NCI-H1092 (cell line): ENCODE measurements at places on chromosomes 7 and 10.

DNA sequence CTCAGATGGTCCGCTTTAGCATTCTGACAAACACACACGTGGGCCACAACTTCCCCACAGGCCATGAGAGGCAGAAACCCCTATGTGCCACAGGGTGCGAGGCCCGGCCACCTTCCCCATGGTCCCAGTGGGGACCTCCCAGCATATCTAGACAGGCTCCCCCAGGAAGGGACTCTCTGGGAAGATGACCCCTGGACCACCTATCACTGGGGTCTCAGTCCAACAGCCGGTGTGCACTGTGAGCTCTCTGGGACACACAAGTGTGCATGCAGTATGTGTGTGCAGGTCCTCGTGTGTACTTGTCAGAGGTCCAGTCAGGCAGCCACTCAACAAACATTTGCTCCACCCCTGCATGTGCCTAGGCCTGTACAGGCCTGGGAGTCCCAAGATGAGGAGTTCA is 18.7 kb downstream of the GRID1 start:
- DNase-seq, result no peak

DNA sequence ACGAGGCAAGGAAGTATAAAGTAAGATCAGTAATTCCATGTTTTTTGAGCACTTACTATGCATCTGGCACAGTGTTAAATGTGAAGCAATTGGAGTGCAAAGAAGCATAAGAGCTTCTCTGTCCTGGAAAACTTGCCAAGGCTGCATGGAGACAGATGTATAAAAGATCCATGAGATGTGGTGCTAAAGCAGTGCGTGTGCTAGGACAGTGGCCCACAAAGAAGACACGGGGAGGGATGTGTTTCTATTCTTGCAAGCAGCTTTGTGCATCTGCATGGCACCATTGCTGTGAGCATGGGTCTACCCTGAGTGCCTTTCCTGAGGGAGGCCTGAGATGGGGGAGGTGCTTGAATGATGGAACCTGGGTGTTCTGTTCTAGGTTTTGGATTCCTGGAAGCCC is 5.1 kb upstream of the CDHR3 start:
- DNase-seq, result no peak

DNA sequence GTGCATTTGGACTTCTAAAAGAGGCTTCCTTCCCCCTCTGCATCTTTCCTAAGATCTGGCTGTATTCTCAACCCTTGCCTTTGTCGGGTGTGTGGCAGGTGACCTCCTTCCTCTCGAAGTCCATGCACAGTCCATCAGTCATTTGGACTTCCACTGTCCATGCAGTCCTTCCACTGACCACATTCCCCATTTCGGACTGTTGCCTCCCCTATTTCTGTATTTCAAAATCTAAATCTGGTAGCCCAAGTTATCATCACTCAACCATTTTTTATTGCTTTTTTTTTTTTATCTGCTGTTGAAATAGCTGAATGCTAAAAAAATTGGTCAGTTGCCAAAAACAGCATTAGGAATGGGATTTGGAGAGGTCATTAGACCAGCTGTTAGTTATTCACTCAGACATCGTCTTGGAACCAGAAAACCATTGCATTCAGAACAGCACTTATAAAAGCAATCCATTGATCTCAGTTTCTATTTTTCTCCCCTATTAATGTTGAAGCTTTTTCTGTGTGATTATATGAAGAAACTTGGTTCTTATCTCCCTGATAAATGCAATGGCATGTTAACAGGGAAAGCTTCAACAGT is 575.6 kb downstream of the KIF20B start:
- DNase-seq, result peak; percentile 5

DNA sequence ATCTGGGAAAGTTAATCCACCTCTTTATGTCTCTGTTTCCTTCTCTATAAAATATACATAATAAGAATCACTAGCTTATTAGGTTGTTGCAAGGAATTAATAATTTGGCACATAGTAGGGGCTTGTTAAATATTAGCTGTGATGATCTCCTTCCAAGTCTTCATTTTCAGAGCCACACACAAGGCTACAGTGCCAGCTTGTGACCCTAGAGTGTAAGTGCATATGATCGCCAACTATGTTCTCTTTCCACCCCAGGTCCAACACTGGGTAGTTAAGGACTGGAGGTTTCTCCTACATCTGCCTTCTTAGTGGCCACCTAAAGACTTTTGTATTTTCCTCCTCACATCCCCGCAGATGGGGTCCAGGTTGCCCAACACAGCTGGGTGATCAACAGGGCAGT is 17.9 kb upstream of the ACSM6 start:
- no peak for DNase-seq

DNA sequence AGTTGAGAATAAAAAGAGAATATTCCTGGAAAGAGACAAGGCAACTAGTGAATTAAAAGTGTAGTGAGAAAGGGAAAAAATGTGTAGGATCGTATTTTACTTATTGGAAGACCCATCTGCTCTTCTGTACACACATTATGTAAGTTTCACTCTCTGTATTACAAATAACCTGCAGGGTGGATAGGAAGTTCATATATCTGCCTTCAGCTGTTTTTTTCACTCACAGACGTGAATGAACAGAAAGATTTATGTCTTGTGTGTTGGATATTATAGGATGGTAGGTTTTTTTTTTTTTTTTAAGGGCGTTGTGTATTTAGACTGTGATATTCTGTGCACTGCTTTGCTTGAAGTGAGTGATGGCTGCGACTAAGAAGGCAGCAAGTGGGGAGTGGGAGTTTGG is 266.5 kb downstream of the AUTS2 start:
- no peak for DNase-seq

DNA sequence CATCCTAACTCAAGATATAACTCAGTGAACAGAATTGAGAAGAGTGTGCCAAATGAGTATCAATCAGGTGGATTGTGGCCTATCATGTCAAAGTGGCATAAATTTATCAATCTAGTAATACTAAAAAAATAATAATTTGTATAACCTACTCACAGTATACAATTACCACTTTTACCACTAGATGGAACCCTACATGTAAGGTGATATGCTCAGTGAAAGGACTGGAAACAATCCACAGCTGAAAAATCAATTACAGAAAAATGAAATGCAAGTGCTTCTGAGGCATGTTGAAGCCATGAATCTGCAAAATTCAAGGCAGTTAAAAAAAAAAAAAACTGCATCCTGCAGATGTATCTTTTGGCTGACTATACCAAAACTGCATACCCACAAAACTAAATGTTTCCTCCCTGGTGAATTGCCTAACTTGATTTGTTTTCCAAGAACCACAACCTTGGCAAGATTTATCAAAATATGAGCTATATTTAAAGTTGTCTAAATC is 13.9 kb downstream of the ARHGAP19 start:
- DNase-seq, result peak; percentile 8

GRCh38 chr10:106534441-106534840 is 630.1 kb downstream of the SORCS1 start:
- no peak for DNase-seq

- DNase-seq, result no peak
These were observed at the start of gene COBL for GRCh38 chr7:51316666-51317581. Gene COBL (minus strand): TSS chr7:51316809. CDS start chr7:51316633, 176 bp downstream.

DNA sequence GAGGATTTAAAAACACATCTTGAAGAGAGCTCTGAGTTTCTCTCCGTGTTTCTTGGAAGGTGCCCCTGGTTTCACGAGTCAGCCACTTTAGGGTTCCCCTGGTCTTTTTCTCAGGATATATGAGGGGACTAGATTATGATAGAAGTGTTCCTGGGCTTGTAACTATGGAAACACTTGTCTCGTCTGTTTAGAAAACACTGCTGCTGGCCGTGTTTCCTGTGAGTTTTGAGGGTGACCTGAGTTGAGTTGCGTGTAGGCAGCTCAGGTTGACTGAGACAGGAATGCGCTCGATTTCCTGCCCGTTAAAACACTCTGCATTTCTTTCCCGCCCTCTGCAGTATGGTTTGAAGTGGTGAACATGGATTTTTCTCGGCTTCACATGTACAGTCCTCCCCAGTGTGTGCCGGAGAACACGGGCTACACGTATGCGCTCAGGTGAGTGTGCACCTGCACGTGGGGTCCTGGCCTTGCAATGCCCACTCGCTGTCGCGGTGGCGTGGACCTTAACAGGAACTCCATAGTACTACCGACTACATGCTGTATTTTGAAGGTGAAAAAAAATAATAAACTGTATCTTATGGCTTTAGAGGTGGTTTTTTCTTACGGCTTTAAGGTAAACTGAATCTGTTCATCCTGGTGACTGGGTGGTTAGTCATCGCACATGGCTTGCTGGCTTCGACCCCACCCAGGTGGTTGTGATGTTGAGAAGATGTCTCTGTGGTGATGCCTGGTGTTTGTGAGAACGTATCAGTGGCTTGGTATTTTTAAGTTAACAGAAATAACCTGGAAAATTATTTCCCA is at the start of gene SUN1:
Gene SUN1 (plus strand): TSS at position 310 of the 801 bp plus-strand sequence. CDS start 49 bp downstream, at position 359.
- no peak for DNase-seq

GRCh38 chr10:31031205-31031557 is 484 bp downstream of the ZNF438 start:
- DNase-seq, result no peak

DNA sequence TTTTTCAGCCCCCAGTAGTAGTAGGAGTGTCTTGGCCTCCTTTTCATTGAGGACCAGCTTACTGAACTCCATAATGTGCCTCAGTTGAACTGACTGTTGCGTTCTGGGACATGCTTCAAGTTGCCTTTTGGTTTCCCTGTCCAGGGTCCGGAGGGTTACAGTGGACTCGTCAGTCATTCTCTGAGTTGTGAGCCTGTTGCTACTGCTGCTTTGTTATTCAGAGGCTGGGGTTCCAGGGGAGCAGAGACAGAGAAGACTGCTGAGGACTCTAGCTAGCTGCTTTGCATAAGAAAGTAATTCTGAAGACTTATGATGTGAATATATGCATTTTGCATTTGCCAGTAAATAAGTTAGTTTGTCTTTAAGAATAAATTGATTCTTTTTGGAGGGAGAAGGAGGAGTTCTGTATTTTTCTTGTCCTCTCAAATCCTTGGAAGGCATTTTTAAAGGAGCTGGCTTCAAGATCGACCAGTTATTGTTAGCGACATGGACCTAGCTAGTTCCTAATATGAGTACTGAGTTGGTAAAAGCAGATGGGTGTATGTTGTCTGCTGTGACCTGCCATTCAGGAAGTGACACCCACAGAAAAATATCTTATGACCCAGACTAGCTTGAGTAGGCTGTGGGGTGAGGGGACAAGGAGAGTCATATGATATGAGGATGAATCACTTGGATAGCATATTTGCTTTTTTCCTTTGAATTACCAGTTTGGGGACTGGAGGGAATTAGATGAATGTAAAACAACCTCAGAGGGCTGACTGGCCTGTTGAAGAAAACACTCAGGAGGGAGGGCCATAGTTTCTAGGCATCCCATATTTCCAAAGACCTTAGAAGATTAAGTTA is 8.3 kb downstream of the PI4K2A start:
- DNase-seq, result no peak

GRCh38 chr7:3408814-3409595 is 108.0 kb downstream of the SDK1 start:
- peak; percentile 16 for DNase-seq

GRCh38 chr7:101985057-101985902 is 167.9 kb downstream of the CUX1 start:
- no peak for DNase-seq

DNA sequence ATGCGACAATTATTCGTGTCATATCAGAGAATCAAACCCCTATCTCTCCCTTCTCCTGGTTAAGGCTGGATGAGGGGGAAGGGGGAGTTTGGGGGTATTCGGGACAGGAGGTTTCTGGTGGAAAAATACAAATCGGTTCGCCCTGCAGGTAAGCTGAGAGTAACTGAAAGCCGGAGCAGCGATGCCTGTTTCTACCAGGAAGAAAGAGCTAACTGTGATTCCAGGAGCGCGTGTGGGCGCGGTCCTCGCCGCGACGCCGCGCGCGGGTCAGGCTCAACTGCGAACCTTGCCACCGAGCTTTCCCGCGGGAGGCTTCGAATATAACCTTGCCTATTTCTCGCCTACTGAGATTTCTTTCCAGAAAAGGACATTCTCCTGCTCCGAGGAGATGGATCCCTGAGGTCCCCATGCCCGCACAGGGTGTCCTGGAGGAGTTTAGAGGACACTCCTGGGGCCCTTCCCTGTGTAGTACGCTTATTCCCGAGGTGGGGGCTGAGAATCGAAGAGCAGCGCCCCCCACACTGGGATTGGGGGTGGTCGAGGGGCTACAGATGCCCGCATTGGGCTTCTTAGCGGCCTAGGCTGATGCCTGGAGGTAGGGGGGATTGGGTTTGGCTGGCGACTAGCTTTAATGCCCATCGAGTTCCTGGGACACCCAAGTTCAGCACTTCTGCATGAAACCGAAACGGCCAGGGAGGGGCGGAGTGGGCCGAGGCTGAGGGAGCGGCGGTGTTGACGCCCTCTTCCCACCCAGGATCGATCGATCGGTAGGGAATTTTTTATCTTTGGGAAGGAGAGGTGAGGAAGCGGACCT is 13.0 kb upstream of the DLX6 start:
- no peak for DNase-seq

- no peak for DNase-seq
These were observed 12.5 kb upstream of the IL2RA start for GRCh38 chr10:6074489-6075301.

DNA sequence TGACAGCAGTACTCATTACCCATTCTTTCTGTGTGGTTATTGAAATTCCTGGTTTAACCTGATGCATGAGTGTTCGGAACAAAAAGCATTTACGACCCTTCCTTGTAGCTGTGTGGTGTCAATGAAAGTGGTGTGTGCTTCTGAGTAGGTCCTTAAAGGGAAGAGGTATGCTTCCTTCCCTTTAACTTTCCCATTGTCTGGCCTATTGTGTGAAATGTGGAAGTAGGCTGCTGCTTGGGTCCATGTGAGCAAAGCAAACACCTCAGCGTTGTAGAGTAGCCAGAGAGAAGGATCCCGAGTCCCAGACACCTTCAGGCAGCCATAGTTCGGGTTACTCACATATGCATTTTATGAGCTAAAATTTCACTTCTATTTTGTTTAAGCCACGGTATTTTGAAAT is 74.7 kb downstream of the TSPAN12 start:
- no peak for DNase-seq

- no peak for DNase-seq
These were observed 13.9 kb downstream of the RHBDD2 start for GRCh38 chr7:75892634-75893272.

DNA sequence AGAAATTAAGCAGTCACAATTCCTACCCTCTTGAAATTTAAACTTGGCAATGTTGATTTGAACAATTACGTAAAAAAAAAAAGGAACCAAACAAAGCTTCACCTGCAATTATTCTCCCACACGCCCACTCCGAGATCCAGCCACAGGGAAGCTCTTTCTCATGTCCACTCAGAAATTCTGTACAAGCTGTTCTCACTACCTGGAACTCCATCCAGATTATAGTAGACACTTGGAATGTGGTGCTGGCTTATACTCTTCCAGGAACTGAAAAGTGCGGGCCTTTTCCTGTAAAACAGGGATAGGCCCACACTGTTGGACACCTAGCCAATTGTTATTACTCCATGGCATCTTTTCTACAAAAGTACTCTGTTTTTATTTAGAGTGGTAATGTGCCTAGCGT is 20.3 kb upstream of the TOMM7 start:
- no peak for DNase-seq

GRCh38 chr7:291373-292092 is 1.6 kb downstream of the FOXL3 start:
- no peak for DNase-seq

- no peak for DNase-seq
These were observed 141.8 kb upstream of the GPR22 start for GRCh38 chr7:107327986-107328569.

- no peak for DNase-seq
These were observed 217.5 kb downstream of the SFMBT2 start for GRCh38 chr10:7193369-7193768.

- DNase-seq, result peak; percentile 4
These were observed 458.8 kb downstream of the SORCS1 start for GRCh38 chr10:106705681-106706100.
